ENCODE measurements at places on chromosomes 6 and 20. TPM values are rescaled to one million over a fixed set of nuclear protein-coding genes. Genes with fewer than 3 reads are reported as not detected.

GRCh38 chr6:73648166-73648565, 5.6 kb downstream of the SLC17A5 start:
- no peak for DNase-seq

DNA sequence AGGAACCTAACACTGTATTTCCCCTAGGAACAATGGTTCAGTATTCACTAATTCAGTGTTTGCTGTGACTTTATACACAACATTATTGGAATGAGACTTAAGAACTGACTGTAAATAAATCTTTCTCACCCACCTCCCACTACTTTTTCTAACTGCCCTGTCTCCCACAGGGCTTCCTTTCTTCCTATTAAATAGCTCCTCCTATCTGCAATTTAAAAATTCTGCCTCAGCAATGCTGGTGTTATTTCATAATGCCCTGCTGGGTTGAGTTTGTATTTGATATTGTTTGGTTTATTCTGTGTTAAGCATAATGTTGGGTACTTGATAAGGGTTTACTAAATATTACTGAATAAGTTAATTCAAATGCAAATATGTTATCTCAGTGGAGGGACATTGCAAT, 573.1 kb upstream of the RNF217 start:
- DNase-seq, result no peak

- no peak for DNase-seq
Measured at GRCh38 chr20:58179083-58179431, 49.4 kb downstream of the ANKRD60 start.

DNA sequence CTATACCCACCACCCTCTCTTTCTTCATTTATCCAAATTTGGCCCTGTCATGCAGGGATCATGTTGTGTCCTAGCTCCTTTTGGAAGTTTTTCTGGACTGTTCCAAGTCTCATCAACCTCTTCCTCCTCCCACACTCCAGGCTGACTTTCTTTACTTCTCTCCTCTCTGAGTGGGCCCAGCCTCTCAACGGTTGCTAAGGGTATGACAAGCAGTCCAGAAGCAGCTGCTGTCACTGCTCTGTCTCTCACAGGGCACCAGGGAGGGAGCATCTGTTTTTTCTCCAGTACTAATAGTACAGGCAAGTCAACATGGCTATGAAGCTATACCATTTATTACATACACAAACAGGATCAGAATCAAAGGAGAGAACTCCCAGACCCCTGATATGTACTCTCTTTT, 8.2 kb downstream of the NT5DC1 start:
- no peak for DNase-seq

DNA sequence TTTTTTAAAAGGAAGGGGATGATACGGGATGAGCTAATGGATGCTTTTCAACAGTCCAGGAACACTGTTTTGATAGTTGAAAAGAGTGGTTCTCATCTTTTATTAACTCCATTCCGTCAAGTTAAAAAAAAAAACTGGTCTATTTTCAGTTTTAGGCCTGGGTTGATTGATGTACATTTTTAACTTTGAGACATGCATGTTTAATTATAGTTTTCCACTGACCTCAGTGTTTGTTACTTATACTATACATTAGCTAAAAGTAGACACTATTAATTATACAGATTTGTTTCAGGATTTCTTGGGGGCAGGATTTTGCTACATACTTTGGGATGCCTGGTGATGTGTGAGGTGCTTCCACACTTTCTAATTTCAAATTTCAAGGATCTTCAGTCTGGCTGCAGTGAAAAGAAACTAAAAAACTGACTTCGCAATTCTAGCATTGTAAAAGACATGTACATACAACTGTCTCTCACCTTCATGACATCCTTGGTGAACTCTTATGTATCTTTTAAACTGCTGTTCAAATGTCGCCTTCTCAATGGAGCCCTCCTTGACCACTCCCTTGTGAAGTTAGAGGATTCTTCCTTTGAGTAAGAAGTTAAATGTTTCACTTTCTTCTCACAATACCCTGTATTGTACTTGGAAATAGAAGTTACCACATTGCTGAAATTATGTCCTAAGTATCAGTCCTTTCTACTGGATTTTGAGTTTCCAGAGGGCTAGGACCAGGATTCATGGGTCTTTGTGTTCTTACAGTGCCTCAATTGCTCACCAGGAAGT, 101.7 kb downstream of the TSHZ2 start:
- DNase-seq, result no peak

- DNase-seq, result no peak
Measured at GRCh38 chr20:5670036-5670536, 80.1 kb upstream of the SHLD1 start.

DNA sequence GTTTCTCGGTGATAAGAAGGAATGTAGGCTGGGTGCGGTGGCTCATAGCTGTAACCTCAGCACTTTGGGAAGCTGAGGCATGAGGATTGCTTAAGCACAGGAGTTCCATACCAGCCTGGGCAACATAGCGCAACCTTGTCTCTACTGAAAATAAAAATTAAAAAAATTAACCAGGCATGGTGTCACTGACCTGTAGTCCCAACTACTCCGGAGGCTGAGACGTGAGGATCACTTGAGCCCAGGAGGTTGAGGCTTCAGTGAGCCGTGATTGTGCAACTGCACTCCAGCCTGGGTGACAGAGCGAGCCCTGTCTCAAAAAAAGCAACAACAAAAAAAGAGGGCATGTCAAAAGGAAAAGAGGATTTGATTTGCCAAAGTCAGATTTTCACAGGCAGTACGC, 3.9 kb downstream of the NEU1 start:
- no peak for DNase-seq

DNA sequence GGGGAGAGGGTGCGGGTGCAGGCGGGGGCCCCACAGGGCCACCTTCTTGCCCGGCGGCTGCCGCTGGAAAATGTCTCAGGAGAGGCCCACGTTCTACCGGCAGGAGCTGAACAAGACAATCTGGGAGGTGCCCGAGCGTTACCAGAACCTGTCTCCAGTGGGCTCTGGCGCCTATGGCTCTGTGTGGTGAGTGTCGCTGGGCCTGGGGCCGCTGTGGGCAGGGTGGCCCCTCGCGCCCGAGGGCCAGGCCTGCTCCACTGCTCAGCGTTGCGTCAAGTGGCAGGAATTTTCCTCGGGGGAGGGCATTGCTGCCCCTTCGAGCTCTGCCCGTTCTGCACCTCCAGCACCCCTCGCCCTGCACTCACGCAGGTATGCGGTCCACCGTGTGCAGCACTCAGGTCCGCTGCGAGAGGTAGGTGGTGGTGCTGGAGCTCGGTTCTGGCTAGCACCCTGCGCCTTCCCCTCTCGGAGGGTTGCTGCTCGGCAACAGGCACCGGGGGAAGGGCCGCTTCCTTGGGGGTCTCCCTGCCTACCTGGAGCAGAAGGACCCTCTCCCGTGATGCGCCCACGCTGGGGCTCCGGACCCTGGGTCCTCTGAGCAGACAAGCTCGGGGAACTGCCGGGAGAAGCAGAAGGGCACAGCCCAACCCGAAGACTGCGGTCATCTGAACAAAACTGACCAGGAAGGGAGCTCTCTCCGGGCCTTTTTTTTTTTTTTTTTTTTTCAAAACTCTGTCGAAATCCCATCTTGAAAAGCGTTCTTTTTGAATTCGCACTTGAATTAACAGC, 674 bp downstream of the MAPK14 start:
- peak; percentile 27 for DNase-seq

- peak; percentile 27 for DNase-seq
Measured at GRCh38 chr6:160036331-160036695, 67.4 kb downstream of the IGF2R start.

ZNF335 gene
- 6.9 TPM for total RNA-seq

MYCT1 gene
- total RNA-seq, result 18.7 TPM

TUBB2B gene
- 0.51 TPM for total RNA-seq

PTCRA gene
- total RNA-seq, result not detected

BPIFA1 gene
- not detected for total RNA-seq

OPRL1 gene
- 0.39 TPM for total RNA-seq

SNAP91 gene
- total RNA-seq, result 6.8 TPM

LTA gene
- total RNA-seq, result 0.15 TPM

GNAS-AS1 gene
- 0.79 TPM for total RNA-seq

HTR1E gene
- not detected for total RNA-seq

RPP40 gene
- total RNA-seq, result 5.8 TPM

All from heart right ventricle (tissue), 16 donors.